ENCODE measurements at places on chromosomes 4 and X.

GRCh38 chr4:138596896-138597295, 354.7 kb upstream of the SLC7A11 start:
- DNase-seq, result no peak

- DNase-seq, result no peak
These were observed 223.2 kb downstream of the PRDM5 start for GRCh38 chr4:120699354-120699753.

DNA sequence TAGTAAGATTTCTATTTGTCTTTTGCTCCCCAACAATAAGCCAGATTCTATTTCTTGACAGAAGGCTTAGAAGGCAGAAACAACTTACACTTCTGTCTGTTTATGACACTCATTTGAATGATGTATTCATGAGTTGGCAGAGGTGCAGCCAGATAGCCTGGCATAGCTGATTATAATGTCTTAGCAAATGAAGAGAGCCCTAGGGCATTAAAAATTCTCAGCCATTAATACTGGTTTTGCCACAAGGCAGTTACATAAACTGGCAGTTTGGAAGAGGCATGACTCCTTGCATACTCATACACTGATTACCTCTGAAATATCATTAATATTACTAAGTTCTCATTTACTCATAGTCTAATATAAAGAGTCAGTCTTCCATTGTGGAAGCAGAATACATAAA, 728.5 kb upstream of the NDST4 start:
- no peak for DNase-seq

DNA sequence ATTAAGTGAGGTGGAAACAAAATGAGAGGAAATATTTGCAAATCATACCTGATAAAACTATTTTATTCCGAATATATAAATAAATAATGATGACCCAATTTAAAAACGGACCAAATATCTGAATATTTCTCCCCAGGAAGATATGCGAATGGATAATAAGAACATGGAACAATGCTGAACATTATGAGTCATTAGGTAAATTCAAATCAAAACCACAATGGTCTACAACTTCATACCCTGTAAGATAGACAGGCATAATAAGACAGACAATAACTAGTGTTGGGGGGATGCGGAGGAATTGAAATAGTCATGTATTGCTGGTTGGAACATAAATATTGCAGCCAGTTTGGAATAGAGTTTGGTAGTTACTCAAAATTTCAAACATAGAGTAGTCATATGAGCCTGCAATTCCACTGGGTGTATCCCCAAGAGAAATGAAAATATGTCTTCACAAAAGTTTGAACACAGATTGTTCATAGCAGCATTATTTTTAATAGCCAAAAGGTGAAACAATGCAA, 47.6 kb upstream of the DRP2 start:
- no peak for DNase-seq

- DNase-seq, result no peak
These were observed 23.0 kb downstream of the ZNF721 start for GRCh38 chr4:475962-476361.

DNA sequence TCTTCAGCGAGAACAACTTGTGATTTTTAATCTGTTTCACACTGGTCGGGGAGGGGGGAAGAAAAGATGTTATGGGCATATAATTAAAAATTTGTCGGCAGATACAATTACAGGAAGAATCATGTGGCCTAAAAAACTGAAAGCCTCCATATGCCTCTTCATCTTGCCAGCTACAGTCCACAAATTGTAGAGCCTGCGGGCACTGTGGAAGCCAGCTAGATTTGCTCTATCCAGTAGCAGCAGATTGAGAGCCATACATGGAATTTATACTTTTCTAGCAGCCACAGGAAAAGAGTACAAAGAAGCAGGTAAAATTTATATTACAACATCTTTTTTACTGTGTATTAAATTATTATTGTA, 147.3 kb downstream of the TBL1X start:
- DNase-seq, result no peak

- no peak for DNase-seq
These were observed 46.6 kb downstream of the ZFP42 start for GRCh38 chr4:188042191-188042590.

- no peak for DNase-seq
These were observed 13.6 kb downstream of the HMX1 start for GRCh38 chr4:8857766-8858700.

DNA sequence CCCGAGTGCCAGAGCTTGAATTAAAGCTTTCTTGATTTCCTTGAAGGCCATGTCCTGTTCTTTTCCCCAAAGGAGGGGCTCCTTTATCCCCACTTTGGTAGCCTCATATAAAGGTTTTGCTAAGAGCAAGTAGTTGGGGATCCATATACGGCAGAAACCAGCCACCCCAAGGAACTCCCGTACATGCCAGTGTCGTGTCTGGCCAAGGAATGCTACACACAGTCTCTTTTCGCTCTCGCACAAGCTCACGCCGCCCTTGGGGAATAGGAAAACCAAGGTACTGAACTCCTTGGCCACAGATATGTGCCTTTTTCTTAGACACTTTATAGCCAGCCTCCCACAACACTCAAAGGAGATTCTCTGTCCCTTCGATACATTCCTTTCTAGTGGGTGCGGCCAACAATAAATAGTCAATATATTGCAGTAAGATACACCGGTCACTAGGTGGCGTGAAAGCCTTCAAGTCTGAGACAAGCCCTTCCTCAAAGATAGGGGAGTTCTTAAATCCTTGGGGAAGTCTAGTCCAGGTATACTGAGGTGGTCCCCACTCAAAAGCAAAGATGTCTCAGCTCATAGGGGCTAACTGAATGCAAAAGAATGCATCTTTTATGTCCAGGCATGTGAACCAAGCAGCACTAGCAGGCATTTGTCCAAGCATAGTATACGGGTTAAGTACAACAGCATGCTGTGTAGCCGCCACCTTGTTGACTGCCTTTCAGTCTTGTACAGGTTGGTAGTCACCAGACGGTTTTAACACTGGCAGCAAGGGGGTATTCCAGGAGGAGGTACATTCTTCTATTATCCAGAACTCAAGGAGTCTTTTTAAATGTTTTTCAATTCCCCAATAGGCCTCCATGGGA, 57.8 kb upstream of the XAGE1B start:
- DNase-seq, result no peak
